Umbilical cord (tissue), 2 donors: ENCODE measurements at places on chromosomes 6 and 20. TPM values are rescaled to one million over a fixed set of nuclear protein-coding genes. Genes with fewer than 3 reads are reported as not detected.

Gene C6orf163
- 4.3 TPM for total RNA-seq

Gene SPAG4
- 15.6 TPM for total RNA-seq

Gene CRISP2
- 0.96 TPM for total RNA-seq

Gene CLIC5
- 3.6 TPM for total RNA-seq

Gene GPANK1
- total RNA-seq = 9.6 TPM

Gene HLA-DMB
- total RNA-seq = 10.1 TPM
